Common myeloid progenitor, CD34-positive (primary cell): ENCODE measurements at places on chromosomes 12 and 14.

- DNase-seq = no peak
Measured at GRCh38 chr12:108594-108993, 42.0 kb downstream of the IQSEC3 start.

DNA sequence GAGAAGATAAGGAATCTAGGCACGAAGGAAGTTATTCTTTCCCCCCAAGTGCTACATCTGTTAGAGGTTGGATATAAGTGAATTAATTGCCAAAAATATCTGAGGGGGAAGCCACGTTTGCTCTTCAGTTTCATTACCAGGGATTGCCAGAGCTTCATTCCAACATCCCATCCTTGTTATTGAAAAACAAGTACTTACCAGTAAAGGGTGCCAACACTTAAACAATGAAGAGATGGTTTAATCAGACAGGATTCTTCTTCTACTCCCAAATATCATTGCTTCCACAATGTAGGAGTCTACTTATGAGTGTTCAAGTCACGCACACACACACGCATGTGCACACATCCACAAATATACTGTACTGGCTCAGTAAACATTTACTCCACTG lies 312.4 kb downstream of the RPAP3 start:
- peak; percentile 25 for DNase-seq

DNA sequence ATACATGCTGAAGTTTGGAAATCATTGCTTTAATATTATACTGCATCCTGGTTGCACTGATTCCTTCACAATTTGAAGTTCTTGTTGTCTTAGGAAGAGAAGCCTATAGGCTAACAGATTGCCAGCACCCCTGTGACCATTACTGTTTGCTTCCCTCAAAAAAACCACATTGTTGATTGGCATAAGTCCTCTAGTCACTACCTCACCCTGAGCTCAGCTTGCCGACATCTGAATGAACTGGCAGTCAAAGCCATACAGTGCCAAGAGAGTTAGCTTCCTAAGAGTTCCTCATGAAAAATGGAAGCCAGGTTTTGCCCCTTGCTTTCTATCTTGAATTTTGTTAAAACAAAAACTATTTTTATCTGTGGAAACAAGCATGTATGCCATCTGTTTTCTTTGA lies 276.1 kb downstream of the SYT1 start:
- no peak for DNase-seq

DNA sequence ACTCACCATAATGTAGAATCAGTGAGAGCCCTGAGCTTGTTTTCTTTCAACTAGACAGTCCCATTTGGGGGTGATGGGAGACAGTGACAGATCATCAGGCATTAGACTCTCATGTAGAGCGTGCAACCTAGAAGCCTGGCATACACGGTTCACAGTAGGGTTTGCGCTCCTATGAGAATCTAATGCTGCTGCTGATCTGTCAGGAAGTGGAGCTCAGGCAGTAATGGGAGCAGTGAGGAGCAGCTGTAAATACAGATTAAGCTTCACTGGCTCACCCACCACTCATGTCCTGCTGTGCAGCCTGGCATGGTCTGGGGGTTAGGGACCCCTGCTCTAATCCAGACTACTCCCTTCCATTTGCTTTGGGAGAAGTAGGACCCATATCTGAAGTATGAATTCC lies 55.6 kb downstream of the FNTB start:
- DNase-seq = no peak

- DNase-seq = no peak
Measured at GRCh38 chr14:98512501-98513251, 759.3 kb downstream of the BCL11B start.

DNA sequence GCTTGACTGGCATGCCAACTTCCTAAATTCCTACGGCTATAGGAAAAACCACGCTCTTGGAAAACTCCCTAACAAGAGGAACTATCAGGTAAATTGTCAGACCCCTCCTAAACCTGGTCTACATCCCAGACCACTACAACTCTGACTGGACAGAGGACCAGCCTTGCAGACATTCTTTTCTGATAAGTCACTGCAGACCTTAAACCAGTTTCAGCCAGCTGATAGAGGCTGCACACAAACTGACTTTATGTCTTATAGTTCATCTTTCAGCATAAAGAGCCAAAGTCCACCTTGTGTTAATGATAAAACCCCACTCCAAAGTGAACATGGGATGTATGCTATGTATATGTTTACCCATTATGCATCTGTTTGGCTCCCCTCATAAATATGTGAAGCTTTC lies 166.6 kb downstream of the KTN1 start:
- no peak for DNase-seq

- DNase-seq = no peak
Measured at GRCh38 chr12:112368856-112369255, 13.4 kb downstream of the HECTD4 start.

DNA sequence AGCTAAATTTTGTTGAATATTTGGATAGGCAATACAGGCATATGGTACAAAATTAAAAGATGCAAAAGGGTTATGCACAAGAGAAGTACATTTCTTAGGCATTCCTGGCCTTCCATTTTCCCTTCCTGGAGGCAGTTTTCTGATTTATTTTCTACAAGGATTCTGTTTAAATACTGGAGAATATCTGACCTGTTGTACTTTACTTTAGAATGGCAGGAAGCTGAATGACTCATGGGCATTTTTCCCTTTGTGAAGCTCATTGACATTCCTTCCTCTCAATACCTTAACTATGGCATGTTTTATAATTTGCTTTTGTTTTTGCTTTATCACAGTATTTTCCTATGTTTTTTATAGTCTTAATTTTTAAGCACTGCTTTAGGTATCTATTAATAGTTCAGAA lies 62.7 kb downstream of the RCOR1 start:
- no peak for DNase-seq

DNA sequence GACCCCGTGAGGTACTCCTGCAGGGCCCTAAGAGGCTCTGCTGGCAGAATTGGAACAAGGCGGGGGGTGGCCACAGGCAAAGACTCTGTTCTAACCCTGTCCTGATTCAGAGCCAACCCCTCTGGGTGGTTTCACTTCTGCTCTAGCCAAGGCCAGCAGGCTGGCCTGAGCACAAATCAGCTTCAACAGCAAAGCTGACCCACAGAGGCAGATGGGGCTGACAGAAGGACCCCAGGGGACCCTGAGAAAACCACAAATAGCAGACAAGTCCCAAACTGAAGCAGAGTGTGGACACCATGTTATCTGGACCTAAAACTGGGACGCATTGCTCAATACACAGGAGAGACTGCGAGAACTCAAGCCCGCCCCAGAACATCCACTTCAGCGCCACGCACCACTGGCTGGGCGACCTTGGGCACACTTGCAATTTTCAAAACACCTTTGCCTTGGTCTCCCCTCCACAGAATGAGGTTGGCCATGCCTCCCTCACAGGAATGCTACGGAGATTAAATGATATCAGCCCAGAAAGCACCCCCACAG lies 76.4 kb upstream of the DICER1 start:
- DNase-seq = no peak
